ENCODE measurements at places on chromosomes 3 and 15.

DNA sequence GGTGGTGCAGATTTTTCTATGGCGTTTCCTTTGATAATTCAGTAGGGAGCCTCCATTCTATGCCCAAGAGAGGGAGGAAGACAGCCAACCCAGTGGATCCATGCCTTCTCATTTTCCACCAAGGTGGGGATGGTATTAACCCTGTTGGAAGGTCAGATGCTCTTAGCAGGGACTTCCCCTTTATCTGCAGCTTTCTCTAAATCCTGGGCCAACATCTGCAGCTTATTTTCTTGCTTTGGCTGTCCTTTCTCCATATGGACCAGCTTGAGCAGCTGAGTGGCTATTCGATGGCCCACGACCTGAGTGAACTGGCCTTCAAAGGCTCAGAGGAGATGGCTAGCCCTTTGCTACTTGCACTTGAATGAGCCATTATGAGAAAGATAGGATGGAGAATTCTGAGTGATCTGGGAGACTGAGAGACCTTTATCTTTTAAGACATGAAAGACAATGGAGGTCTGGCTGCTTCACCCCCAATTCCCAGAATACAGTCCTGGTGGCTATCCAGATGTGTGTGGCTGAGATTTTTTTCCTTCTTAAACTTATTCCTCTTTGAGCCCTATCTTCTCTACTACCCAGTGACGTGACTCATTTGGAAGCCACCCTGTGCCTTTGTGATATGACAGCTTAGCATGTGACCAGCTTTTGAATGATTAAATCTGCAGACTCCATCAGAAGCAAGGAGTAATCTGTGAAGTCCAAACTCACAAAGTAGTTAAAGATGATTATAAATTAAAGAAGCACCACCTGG, 39.6 kb upstream of the TRAK1 start:
- DNase-seq = no peak

- no peak for DNase-seq
Measured at GRCh38 chr3:128054367-128054766, 2.1 kb downstream of the SEC61A1 start.

DNA sequence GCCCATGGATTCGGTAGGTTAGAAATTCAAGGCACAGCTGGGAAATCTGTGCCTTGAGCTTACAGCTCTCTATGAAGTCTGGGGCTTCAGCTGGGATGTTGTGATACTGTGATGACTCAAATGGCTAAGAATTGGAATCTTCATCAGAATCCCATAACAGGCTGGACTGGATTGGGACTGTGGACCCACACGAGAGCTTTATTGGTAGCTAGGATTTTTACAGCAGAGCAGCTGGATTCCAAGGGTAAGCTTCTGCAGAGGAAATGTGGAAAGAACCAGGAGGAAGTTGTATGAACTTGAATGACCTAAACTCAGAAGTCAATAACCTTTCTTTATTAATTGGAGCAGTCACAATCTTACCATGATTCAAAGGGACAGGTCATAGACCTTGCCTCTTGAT, 1187.1 kb downstream of the ROBO1 start:
- no peak for DNase-seq

DNA sequence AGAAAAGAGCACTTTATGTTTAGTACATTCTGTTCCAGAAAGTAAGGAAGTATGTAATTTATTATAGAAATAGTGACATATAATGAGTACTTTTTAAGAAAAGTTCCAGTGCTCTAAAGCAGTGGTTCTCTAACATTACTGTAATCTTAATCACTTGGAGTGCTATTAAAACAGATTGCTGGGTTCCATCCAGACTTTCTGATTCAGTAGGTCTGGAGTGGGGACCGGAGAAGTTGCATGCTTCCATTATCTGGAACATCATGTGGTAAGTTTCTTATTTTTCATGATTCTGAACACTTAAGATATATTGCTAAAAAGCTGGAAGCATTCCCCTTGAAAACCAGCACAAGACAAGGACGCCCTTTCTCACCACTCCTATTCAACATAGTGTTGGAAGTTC, 47.5 kb upstream of the ARL14 start:
- no peak for DNase-seq

DNA sequence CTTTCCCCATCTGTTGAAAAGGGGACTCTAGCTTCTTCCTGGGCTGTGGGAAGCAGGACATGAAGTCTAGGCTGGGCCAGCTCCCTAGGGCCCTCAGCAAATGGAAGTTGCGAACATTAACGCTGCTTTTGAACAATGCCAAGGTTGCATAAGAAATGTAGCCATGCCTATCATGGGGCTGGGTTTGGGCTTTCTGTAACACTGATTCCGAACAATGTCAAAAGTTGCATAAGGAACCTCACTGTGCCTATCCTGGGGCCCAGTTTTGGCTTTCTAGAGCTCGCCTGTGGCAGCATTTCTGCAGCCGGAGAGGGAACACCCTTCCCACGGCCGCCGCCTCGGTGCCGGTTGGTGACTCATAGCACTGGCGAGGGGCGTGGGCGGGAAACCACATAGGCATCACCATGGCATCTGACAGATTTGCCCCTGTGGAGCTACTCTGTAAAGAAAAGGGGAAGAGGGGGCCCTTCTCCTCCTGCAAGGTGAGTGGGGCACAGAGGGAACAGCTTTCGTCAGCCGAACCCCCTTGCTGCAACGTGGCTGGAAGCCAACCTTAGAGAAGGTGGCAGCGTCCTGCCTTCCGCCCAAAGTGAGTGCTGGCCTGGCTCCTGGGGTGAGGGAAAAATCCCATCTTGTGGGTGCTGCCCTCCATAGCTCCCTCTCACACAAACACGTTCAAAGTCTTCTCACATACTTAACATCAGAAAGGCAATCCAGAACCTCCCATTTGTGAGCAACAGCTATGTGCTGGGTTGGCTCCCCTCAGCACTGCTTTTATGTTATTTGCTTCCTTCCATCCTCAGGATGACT, 46.6 kb upstream of the ATP2B2 start:
- DNase-seq = peak; percentile 74

DNA sequence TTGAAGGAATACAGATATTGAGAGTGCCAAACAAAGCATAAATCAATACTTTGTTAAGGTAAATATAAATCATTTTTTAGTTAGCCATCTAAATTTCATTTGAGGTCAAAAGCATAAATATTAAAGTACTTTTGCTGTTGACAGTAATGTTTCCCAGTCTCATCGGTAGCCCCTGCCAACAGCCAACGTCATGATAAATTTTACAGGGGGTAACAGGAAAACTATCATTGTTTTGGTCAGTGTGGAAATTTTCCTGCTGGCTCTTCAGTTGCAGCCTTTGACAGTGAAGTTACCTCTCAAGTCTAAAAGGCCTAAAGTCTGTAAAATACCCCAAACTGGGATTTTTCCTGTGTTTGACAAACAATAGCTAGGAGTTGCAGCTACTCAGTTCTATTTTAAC, 37.3 kb upstream of the TTC14 start:
- no peak for DNase-seq

- no peak for DNase-seq
Measured at GRCh38 chr3:49134471-49135265, 1.8 kb upstream of the LAMB2 start.

GRCh38 chr3:176931991-176932390, 265.3 kb downstream of the TBL1XR1 start:
- no peak for DNase-seq

DNA sequence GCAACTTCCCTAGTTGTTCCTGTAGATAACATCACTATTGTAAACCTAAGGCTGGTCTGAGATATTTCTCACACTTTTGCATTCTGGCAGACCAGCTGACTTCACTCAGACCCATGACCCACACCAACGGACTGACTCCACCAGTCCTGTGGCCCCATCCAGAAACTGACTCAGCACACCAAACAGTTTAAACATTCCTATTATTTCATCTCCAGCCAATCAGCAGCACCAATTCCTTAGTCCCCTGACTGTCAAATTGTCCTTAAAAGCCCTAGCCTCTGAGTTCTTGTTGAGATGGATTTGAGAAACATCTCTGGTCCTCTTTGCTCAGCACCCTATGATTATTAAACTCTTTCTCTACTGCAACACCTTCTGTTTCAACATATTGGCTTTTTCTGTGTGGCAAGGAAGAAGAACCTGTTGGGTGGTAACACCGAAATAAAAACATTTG, 12.2 kb upstream of the IDH2 start:
- DNase-seq = no peak

DNA sequence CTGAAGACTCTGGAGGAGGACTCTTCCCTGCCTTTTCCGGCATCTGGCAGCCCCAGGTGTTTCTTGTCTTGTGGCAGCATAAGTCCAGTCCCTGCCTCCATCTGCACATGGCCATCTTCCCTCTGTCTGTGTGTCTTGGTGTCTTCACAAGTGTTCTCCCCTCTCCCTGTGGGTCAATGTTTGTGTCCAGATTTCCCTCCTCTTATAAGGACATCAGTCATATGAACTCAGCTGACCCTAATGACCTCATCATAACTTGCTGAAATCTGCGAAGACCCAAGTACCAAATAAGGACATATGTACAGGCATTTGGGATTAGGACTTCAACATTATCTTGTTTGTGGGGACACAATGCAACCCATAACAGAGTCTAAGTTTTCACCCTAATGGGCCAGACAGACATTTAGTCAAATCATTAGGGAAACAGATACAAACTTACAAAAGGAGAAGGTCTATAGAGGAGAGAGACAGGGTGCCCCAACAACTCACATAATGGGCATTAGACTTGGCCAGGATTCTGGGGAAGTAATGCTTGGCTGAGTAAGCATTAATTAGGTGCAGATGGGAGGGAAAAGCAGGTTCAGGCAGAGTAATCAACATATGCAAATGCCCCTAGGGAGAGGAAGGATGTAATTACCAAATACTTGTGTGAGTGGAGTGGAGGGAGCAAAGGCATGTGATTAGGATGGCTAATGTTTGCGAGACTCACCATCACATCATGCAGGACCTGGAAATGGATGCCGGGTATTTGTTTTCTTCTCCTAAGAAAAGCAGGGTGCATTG, 372.8 kb upstream of the TBL1XR1 start:
- no peak for DNase-seq

GRCh38 chr15:56929399-56929798, 11.0 kb downstream of the TCF12 start:
- DNase-seq = no peak

- DNase-seq = no peak
Measured at GRCh38 chr3:174945276-174945675, 86.1 kb downstream of the NAALADL2 start.

DNA sequence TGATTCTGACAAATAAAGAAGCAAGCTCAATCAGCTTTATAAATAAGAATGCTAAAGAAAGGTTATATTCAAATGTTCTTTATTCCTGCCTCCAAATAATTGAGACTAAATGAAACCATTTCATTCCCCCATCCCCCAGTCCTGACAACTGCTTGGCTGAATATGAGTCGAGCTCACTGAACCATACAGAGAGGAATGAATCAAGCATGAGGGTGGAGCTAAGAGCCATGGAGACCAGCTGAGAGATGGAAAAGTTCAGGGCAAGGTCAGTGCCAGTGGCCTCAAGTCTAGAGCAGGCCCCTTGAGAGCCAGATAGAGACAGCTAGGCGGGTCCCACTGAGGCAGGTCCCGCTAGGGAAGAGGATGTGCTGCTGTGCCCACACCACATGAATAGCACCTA, 188.7 kb upstream of the EIF1B start:
- no peak for DNase-seq

- DNase-seq = no peak
Measured at GRCh38 chr3:140768941-140769340, 91.1 kb downstream of the TRIM42 start.

GRCh38 chr15:60961541-60962485, 267.3 kb downstream of the RORA start:
- no peak for DNase-seq

- no peak for DNase-seq
Measured at GRCh38 chr3:123070510-123070909, 3.7 kb downstream of the PDIA5 start.

- peak; percentile 47 for DNase-seq
Measured at GRCh38 chr15:78035321-78035751, 42.2 kb downstream of the TBC1D2B start.

DNA sequence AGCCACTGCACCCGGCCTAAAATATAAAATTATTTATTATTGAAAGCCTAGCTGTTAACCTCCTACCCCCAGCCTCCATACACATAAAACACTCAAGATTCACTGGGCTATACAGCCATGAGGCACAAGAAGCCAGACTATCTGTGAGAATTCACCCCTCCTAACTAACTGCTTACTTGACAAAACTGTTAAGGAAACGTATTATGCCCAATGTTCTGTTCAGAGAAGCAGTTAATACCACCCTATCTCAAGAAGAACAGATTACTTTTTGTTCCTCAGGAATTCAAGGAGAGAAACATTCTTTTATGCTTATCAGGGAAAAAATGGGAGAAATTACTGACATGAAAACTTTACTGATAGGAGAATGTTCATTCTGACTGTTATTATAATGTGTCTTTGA, 144.1 kb downstream of the BBX start:
- DNase-seq = no peak

DNA sequence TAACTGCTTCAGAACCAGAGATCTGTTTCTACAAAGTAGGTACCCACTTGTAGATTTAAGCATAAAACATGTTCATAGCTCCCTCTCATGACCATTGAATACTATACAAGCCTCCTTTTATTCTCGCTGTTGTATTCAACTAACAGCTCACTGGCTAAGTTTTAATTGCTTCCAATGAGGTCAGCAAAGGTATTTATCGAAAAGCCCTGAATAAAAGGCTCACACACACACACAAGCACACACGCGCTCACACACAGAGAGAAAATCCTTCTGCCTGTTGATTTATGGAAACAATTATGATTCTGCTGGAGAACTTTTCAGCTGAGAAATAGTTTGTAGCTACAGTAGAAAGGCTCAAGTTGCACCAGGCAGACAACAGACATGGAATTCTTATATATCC, at the start of gene FGF7:
TSS of gene FGF7 (plus strand) at position 222 of the 400 bp plus-strand sequence. CDS start 1,056 bp downstream, outside the sequence.
- no peak for DNase-seq

GRCh38 chr3:25021816-25022215, 406.2 kb upstream of the RARB start:
- no peak for DNase-seq

- DNase-seq = peak; percentile 31
Measured at GRCh38 chr3:156816091-156816793, 9.9 kb upstream of the LEKR1 start.

GRCh38 chr15:45157974-45158373, 28.2 kb downstream of the DUOX1 start:
- no peak for DNase-seq

GRCh38 chr3:158110658-158111018, 749 bp downstream of the RSRC1 start:
- no peak for DNase-seq

DNA sequence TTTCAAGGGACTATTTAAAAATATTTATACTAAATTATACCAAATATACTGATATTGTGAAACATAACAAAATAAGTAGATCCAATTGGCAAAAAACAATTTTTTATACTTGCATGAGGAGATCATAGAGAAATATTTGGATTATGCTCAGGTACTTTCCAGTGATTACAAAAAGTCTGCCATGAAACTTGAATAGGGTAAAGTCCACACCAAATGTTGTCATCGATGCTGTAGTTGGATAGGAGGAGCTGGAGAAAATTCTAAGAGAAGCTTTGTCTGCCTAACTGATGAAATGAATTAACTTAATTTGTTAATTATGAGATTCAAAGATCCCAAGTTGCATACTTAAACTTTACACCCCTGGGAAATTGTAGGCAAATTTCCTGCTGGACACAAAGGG, 93.3 kb downstream of the SI start:
- DNase-seq = no peak

Measured in CD4-positive, alpha-beta T cell treated with Interleukin-10 for 1 hour (primary cell).